Psoas muscle (tissue), 8 donors: ENCODE measurements at places on chromosomes 2 and 18. TPM values are rescaled to one million over a fixed set of nuclear protein-coding genes. Genes with fewer than 3 reads are reported as not detected.

DNA sequence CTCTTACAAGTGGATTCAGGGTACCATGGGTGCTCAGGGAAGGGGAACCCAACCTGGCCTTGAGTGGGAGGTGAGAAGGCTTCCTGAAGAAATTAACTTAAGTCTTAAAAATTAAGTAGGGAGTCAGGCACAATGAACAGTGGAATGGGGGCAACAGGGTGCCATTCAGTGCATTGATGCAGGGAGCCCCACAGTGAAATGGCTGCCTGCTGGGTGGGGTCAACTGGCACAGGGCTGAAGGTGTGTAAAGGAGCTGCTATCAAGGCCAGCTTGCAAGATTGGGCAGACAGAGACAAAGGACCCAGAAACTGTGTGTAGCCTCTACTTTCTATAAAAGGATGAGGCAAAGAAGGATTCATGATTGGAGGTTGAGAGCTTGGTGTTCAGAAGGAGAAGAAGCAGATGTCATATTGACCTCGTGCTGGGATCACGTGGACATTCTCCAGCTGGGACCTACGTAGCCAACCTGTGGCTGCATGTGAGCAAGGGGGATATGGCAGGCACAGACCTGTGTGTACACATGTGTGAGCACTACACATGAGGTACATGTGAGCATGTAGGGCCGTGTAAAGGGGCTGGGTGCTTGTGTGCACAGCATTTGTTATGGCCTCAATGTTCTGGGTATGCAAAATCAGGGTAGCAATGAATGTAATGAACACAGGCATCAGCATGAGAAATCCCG is 209.5 kb upstream of the HAAO start:
- DNase-seq: no peak
- no peaks in the 10 kb centered on the region for H3K4me1 ChIP-seq
- H3K27me3 ChIP-seq: no peaks in the 10 kb centered on the region
- no peak overlapping the region for H3K4me3 ChIP-seq

DNA sequence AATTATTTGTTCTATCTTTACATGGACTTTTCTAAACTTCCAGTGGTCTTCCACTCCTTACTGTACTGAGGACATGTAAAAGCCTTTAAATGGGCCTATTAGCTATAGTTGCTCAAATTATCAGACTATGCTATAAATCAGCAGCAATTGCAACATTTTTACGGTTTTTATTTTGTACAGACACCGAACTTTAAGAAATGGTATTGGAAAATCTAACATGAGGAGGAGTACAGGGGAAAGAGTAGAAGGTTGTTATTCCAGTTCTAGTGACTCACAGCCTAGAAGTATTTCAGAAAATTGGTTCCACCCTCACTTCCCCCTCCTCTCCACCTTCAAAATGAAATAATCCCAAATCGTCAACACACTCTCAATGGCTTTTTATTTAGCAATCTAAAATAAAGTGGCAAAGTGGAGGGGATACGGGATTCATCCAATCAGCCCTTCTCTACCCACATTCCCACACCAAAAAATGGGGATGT is 1.1 kb downstream of the NCKAP1 start:
- H3K4me1 ChIP-seq: peaks cover 48% of the 10 kb centered on the region
- peak overlapping the region; percentile 99 for H3K27ac ChIP-seq
- peak overlapping the region; percentile 85 for H3K4me3 ChIP-seq

DNA sequence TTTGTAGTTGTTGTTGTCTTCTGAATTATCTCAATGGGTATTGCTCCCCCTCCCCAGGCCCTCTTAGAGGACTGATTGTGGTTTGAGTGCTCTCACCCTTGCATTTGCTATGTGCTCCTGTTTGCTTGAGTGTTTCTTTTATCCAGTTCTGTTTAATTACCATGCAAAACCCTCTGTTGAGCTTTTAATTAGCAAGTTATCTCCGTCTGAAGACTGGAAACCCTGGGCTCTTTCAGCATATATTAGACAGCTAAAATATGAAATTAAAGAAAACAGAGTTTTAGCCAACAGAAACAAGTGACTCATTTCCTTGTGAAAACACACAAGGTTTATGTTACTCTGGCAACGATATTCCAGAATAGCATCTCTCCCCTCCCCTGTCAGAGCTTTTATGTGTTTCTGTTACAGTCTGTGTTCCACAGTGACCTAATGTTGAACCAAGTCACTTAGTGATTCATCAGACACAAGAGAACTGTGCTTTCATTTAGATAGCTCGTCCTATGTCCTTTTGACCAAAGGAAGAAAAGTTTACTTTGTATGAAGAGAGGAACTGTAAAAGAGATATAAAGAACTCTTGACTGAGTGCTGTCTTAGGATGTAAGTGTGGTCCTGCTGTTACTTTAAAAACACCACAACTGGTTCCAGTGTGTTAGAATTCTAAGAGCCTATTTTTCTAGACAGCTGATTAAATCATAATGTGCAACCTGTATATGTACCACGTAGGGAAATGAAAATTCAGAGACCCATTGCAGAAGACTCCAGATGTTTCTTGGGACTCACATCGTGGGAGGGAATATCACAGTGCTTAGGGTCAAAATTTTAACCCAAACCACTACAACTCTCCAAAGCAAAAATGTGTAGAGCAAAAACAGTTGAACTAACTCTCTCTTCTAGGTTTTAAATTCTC is 172.8 kb upstream of the RBMS1 start:
- H3K4me3 ChIP-seq: no peak overlapping the region
- no peaks in the 10 kb centered on the region for H3K36me3 ChIP-seq
- DNase-seq: no peak

GRCh38 chr18:24761765-24762164 is 301.3 kb downstream of the HRH4 start:
- H3K27ac ChIP-seq: no peak overlapping the region
- H3K4me1 ChIP-seq: no peaks in the 10 kb centered on the region
- DNase-seq: no peak
- no peak overlapping the region for H3K4me3 ChIP-seq

Gene NCK2
- 53.1 TPM for total RNA-seq

Gene RAB6C
- total RNA-seq: 0.11 TPM

DNA sequence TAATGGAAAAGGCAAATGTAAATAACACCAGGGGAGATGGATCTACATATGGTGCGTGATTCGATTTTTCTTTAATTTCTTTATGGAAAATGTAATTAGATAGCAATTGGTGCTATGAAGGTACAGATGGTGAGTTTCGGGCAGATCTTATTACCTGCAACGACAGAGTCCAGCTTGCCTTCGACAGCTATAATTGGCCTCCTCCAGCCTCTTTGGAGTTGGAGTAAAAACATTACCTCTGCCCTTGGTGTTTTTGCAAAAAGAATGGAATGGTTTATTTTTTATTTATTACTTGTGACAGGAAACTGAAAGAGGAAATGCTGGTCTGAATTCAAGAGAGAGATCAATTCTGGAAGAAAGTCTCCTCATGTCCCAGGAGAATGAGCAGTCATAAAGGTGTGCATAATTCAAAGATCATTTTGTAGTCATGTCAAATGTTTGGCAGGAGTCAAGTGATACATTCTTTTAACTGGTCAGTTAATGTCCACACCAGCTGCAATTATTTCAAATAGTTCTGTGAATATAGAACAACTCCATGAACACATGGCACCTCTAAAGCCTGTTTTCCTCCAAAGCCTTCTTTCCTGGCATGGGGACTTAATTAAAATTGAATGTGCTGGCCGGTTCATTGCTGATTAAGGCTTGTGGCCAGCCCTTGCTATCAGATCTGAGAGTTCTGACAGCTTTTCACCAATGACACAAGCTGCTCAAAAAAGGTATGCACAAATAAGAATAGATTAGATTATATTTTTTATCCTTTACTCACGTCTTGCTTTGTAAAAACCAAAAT is 46.9 kb upstream of the KCNH7 start:
- no peak overlapping the region for H3K4me3 ChIP-seq
- H3K36me3 ChIP-seq: no peaks in the 10 kb centered on the region
- H3K4me1 ChIP-seq: no peaks in the 10 kb centered on the region

DNA sequence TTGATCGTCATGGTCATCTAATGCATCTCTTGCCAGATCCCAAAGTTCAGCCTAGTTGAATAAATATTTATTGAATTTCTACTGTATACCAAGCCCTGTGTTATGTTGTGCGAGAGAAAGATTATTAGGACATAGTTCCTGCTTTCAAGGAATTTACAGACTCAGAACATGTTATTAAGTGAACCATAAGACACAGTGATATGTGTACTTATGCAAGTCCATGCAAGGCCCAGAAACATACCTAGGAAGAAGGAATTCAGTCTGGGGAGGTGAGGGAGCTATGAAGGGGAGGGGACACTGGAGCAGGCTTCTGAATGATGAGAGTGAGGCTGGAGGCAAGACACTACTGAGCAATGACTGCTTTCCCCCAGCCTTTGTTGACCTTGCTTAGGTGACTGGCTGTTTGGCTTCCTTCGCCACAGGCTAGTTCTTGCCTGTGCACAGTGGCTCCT is 81.4 kb downstream of the ACAA2 start:
- H3K4me1 ChIP-seq: no peaks in the 10 kb centered on the region
- DNase-seq: no peak
- no peaks in the 10 kb centered on the region for H3K36me3 ChIP-seq
- H3K27ac ChIP-seq: no peak overlapping the region
- H3K4me3 ChIP-seq: no peak overlapping the region
- H3K27me3 ChIP-seq: no peaks in the 10 kb centered on the region

DNA sequence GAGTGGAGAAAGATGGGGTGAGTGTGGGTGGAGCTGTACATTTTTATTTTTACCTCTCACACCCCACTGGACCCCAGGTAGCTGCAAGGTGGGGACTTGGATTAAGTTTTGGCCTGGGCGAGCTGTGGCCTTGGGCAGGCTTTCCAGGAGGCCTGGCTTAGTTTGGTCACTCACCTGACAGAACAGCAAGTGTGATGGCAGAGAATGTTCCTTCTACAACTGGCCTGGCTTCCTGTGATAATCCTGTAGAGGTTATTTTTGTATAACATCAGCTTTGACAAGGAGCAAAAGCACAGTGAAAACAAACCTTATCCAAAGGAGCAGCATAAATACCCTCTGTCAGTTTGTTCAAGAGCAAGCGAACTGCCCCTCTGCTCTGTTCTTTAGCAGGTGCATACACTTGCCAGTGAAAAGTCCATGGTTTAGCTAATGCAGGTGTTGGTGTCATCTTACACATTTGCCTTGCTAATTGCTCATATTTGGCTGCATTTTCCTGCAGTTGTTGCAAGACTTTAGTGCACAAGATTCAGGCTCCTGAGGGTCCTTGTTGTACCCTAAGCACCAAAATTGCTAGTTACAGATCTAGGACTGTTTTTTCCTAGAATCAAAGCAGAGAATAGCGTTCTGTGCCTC is 6.3 kb downstream of the THNSL2 start:
- peak overlapping the region; percentile 62 for H3K27ac ChIP-seq
- H3K27me3 ChIP-seq: no peaks in the 10 kb centered on the region
- H3K36me3 ChIP-seq: no peaks in the 10 kb centered on the region
- no peak overlapping the region for H3K4me3 ChIP-seq
- peaks cover 41% of the 10 kb centered on the region for H3K4me1 ChIP-seq
- DNase-seq: no peak

Gene PTCD3
- 100 TPM for total RNA-seq

Gene ELOA2
- total RNA-seq: 0.06 TPM

Gene SKA1
- not detected for total RNA-seq

DNA sequence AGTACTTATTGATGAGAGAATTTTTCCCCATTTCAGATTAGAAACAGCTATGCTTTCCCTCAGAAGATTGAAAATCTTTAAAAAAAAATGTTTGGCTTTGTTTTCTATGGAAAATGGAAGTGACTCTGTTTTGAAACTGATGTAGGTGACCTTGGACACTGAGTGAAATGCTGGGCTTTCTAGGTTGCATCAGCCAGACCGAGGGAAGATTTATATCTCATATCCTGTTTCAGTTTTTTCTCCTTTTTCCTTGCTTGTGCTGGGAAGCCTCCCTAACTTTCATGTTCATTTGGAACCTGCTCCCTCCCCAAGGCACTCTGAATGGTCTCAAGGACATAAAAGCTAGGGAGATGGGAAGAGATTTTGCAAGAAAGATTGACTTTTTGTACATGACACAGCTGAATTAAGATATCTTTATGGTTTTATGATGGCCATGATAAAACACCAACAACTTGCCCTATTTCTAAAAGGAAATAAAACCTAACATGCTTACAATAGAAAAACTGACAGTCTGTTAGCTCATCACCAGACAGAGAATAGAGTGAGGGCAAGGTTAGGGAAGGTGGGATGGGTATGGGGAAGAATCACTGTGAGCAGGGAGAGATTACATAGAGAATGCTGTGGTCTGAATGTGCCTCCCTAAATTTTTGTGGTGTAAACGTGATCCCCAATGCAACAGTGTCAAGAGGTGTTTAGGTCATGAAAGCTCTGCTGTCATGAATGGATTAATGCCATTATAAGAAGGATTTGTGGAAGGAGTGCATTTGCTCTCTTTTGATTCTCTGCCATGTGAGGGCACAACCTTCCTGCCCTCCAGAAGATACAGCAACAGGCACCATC is 249.7 kb downstream of the TPGS2 start:
- no peaks in the 10 kb centered on the region for H3K27me3 ChIP-seq
- no peaks in the 10 kb centered on the region for H3K36me3 ChIP-seq
- no peaks in the 10 kb centered on the region for H3K4me1 ChIP-seq
- H3K27ac ChIP-seq: peak overlapping the region; percentile 9
- DNase-seq: no peak

GRCh38 chr2:204452464-204453023 is 92.7 kb upstream of the PARD3B start:
- H3K27ac ChIP-seq: peak overlapping the region; percentile 48
- H3K36me3 ChIP-seq: no peaks in the 10 kb centered on the region
- DNase-seq: no peak

DNA sequence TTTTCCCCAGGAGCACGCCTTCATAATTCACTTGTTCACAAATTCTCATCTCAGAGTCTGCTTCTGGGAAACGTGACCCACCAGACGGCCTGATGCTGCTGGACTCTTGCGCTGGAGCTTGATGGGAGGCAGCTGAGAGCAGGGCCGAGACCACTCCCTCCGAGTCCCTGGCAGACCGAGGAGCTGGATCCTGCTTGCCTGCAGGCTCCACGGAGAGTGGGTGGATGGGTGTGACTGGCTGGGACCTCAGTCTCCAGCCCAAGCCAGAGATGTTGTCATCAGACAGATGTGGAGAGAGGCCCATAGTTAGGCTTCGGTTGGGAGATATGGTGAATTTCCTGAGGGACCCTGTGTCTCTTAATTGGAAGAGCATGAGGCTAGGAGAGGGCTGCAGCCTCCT is 76.4 kb downstream of the TSN start:
- no peak overlapping the region for H3K4me3 ChIP-seq
- H3K27ac ChIP-seq: no peak overlapping the region
- no peaks in the 10 kb centered on the region for H3K4me1 ChIP-seq
- DNase-seq: peak; percentile 79

Gene ITGA6
- 42.6 TPM for total RNA-seq

Gene SH2D6
- total RNA-seq: 1.4 TPM

Gene GKN2
- total RNA-seq: not detected

Gene SNED1
- total RNA-seq: 13.7 TPM

- DNase-seq: no peak
- H3K36me3 ChIP-seq: peaks cover 6% of the 10 kb centered on the region
- H3K4me3 ChIP-seq: no peak overlapping the region
- H3K27me3 ChIP-seq: no peaks in the 10 kb centered on the region
- H3K4me1 ChIP-seq: no peaks in the 10 kb centered on the region
Measured at GRCh38 chr2:239137898-239138283, 262.9 kb downstream of the HDAC4 start.

Gene ANKRD30BL
- not detected for total RNA-seq

Gene UPP2
- not detected for total RNA-seq

Gene CABYR
- not detected for total RNA-seq

Gene ABCB11
- total RNA-seq: 0.12 TPM

- H3K36me3 ChIP-seq: no peaks in the 10 kb centered on the region
- no peaks in the 10 kb centered on the region for H3K4me1 ChIP-seq
- DNase-seq: no peak
- no peak overlapping the region for H3K4me3 ChIP-seq
- H3K27ac ChIP-seq: no peak overlapping the region
Measured at GRCh38 chr2:212180408-212181083, 358.1 kb downstream of the ERBB4 start.

Gene NPHP1
- 14.6 TPM for total RNA-seq
